ENCODE measurements at places on chromosomes 2 and 18.

- peak; percentile 31 for DNase-seq
Measured at GRCh38 chr2:229714080-229714735, at the start of gene DNER. TSS of gene DNER (minus strand) at chr2:229714555. CDS start at chr2:229714423, 132 bp downstream.

DNA sequence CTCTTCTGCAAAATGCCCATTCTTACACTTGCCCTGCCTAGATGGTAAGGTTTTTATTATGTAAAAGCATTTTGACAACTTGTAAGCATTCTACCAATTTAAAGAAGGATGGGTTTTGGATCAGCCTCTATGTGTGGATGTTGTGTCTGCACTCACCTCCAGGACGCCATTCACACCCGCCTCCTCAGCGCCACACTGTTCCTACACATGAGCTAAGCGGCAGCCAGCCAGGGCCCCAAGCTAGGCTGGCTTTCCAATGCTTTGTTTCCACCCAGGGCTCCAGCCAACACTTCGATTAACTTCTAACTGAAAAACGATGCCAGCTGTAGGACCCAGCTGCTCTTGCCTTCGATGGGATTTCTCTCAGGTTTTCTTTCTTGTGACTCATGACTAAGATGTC, 73.3 kb upstream of the FZD7 start:
- no peak for DNase-seq

DNA sequence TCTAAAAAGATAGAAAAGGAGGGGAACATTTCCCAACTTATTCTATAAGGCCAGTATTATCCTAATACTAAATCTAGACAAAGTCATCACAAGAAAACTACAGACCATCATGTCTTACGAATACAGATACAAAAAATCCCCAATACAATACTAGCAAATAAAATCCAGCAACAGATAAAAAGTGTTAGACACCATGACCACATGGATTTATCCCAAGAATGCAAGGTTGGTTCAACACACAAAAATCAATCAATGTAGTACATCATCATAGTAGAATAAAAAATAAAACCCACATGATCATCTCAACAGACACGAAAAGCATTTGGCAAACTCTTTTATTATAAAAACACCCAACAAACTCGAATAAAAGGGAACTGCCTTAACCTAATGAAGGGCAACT, 18.5 kb downstream of the SLC66A2 start:
- DNase-seq, result no peak

- no peak for DNase-seq
Measured at GRCh38 chr18:72155327-72155726, 388.8 kb downstream of the CBLN2 start.

DNA sequence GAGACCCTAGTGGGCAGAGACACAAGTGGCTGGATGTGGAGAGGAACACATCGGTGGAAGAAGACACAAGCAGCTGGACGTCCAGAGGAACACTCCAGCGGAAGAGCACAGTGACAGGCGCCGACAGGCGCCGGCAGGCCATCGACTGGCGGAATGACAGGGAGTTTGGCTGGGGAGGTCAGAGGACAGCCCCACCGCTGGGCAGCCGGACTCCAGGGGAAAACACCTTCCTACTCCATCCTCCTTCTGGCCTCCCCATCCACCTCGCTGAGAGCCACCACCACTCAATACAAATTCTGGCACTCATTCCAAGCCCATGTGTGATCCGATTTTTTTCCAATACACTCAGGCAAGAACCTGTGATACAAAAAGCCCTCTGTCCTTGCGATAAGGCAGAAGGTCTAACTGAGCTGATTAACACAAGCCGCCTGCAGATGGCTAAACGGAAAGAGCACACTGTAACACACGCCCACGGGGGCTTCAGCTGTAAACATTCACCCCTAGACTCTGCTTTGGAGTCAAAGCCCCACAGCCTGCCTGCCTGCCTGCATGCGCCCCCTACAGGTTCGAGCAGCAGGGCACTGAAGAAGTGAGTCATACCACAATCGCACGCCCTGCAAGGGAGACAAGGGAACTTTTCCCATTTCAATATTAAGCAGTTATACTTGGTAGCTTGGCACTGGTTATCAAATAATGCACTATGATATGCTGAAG, 50.2 kb upstream of the LRP1B start:
- DNase-seq, result no peak

- no peak for DNase-seq
Measured at GRCh38 chr2:12397854-12398253, 318.9 kb upstream of the TRIB2 start.

- no peak for DNase-seq
Measured at GRCh38 chr2:54946220-54946805, 103.9 kb downstream of the RTN4 start.

- DNase-seq, result peak; percentile 80
Measured at GRCh38 chr2:226187616-226188015, 612.0 kb downstream of the IRS1 start.

- no peak for DNase-seq
Measured at GRCh38 chr2:172774302-172774701, 38.7 kb downstream of the RAPGEF4 start.

GRCh38 chr2:154161286-154161685, 289.6 kb downstream of the GALNT13 start:
- DNase-seq, result no peak

DNA sequence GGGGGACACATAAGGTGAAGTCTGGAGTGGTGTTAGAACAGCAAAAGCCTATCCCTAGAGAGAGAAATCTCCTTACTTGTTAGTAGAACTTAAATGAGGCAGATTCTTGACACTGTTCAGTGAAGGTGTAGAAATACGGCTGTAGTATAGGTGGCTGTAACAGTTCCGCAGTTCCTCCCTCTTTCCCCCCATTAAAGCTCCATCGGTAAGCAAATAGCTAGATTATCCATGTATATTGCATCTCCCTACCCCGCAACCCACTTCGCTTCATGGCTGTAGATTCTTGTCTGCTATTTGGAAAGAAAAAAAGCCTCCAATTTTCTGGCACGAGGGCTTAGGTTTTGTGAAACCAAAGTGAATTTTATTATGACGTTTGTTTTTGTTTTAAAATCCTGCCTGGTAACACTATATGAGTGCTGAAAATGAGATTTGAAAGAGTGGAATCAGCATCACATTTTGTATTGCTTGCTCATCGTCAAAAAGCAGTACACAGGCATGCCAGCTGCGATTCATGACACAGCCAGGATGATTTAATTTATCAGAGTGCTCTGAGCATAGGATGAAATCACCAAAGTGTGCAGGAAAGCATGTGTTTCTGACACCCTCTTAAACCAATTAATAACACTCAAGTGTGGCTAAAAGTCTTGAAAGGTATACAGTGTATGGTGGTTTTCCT, 1.4 kb downstream of the FAM171B start:
- peak; percentile 84 for DNase-seq

DNA sequence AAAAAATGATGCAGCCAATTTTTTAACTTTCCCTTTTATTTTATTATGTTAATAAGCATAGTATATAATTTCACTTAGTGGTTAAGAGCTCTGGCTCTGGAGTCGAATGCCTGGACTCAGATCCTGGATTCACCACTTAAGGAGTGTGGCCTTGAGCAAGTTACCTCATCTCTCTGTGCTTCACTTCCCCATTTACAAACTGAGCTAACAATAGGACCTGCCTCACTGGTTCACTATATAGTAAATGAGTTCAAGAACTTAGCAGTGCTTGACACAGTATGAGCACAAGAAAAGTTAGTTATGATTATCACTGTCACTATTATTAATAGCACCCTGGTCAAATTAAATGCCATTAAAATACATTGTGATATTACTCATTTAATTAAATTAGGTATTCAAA, 30.6 kb downstream of the SCN3A start:
- no peak for DNase-seq

GRCh38 chr2:1026141-1026540, 75.5 kb downstream of the SNTG2 start:
- DNase-seq, result no peak

- no peak for DNase-seq
Measured at GRCh38 chr2:171411791-171412483, 21.9 kb downstream of the METTL8 start.

- no peak for DNase-seq
Measured at GRCh38 chr2:110115291-110116032, at the start of gene MALL. TSS of gene MALL (minus strand) at chr2:110115822. CDS start at chr2:110115792, 30 bp downstream.

DNA sequence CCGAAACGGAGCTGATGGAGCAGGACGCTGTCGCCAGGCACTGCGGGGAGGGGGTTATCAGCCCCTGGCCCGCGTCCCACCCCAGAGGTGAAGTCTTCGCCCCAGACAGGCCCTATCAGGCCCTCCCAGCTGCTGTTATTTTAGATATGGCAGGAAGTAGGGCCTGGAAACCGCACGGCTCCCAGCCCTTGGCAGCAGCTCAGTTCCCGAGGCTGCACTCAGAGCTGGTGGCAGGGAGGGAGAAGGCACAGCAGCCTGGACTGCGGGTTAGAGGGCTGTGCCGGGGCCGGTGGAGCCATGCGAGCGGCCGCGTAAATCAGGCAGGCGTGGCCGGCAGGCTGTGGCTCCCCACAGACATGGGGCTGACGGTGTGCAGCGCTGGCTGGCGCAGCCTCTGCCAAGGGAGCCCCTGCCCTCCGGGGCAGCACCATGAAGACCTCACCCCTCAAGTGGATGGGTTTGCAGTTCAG, 111.4 kb downstream of the NFATC1 start:
- DNase-seq, result no peak

DNA sequence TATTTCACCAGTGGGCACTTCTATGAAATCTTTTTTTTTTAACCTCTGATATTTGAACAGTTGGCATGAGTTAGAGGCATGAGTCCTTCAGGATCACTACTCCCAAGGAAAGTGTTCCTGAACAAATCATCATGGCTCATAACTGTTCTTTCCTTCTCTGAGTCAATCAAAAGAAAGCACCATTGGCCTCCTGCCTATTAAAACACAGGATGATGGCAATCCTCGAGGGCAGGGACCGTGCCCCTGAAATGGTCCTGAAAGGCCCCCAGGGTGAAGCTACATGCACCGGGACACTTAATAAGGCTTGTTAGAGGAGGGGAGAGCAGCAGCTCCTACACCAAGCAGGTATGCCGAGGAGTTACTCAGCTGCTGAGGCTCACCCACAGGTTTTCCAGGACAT, 43.5 kb downstream of the SLC14A2 start:
- DNase-seq, result peak; percentile 32

- DNase-seq, result no peak
Measured at GRCh38 chr2:235066895-235067294, 115.1 kb downstream of the SH3BP4 start.

DNA sequence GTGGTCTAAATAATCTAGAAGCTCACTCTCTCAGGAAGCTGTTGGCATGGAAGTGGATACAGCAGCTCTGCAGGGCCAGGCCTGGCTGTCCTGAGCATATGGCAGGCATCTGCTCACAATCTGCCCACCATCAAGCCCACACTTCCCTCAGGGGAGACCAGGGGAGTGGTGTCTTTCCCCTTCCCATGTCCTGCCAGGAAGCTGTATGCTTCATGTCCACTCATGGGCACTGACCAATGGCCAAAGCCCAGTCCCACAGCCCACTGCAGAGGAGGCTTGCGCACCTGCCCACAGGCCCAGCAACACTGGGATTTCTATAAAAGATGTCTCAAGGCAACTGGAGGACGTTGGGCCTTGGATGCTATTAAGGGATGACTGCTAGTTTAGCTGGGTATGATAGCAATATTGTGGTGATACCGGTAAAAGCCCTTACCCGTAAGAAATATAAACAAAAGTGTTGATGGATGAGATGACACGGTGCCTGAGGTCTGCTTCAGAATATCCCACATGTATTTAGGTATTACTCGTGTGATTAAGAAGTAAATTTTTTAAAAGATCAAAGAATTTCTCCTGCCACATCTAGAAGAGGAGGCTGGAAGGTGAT, 106.7 kb upstream of the CTDP1 start:
- no peak for DNase-seq

DNA sequence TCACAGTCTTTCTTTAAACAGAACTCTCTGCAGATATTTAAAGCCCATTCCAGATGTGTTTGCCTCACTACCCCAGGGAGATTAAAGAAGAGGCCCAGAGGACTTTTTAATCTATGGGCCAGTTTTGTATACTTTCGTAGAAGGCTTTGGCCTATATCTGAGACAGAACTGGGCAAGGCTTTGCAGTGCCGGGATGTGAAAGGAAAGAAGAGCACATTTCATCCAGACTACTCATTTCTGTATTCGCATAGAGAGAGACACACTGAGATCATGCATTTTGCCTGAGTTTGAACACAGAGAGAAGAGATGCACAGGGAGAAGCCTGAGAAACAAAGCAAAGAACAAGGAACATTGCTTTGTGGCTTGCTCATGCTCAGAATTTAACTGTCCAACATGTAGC, 54.9 kb upstream of the SLC5A7 start:
- peak; percentile 6 for DNase-seq

GRCh38 chr18:62973689-62974088, 258.3 kb downstream of the PHLPP1 start:
- no peak for DNase-seq

DNA sequence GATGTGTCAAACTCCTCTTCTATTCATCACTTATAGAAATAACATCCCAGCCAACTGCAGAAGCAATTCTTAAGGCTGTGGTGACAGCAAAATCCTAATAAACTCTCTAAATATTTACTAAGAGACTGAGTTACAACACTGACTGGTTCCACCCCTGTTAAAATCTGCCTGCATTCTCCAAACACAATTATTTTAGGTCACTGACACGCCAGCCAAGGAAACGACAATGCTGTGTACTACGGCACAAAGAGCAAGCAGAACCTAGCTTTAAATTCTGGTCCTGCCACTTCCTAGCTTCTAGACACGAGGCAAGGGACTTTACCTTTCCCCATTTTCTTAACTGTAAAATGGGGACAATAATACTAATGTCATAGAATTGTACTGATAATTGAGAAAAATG, 4.1 kb downstream of the CYRIA start:
- no peak for DNase-seq

GRCh38 chr2:208129744-208130711, at the start of gene CRYGC:
TSS of gene CRYGC (minus strand) at chr2:208129828. CDS start at chr2:208129792, 36 bp downstream.
- DNase-seq, result no peak

DNA sequence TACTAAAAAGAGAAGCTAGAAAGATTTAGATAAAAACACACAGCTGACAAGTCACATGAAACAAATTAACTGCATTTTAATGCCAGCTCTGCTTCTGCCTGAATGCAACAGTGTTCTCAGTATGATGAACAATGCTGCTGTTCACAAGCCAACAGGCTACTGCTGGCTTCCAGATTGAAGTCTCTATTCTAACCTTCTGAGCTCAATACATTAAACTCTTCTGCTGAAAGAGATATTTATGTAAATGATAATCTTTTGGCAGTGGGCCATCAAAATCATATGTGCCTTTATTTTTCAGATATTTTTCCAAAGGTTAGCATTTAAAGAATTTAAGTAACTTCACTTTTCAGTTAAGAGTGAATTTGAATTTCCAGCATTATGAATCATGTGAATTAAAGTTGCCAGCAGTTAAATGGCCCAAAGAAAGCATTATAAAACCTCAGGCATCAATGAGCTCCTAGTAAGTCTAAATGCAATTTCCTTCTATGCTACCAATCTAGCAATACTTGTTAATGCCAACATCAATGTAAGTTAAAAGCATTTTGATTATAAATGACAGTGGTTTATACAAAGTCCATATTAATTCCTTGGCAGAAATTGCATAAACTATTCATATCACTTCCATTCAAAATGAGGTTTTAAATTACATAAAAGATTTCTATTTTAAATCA, 72.4 kb downstream of the ID2 start:
- peak; percentile 52 for DNase-seq
